Substantia nigra (tissue), 51 donors: ENCODE measurements at places on chromosomes 2 and 18.

- DNase-seq, result no peak
Measured at GRCh38 chr2:122736279-122736678, 980.8 kb downstream of the TSN start.

DNA sequence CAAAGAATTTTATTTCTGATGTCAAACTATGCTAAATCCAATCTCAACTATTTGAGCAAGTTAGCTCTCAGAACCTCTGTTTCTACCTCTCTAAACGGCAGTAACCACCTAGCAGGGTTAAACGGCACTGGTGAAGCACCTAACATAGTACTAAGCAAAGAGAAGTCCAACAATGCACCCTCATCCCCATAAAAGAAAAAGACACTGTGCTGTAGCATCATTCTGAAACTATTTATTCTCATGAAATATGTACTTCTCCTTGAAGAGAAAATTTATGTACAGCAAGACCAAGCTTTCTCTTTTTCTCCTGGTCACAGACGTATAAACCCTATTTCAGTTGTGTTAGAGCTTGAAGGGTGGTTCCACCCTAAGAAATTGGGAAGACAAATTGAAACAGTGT is 4.8 kb downstream of the MEX3C start:
- no peak for DNase-seq

GRCh38 chr2:71561441-71562267 is 108.3 kb downstream of the DYSF start:
- DNase-seq, result no peak

- DNase-seq, result no peak
Measured at GRCh38 chr2:21289989-21290388, 166.2 kb downstream of the TDRD15 start.

GRCh38 chr2:226115102-226115831 is 684.4 kb downstream of the IRS1 start:
- no peak for DNase-seq

GRCh38 chr18:42275138-42275535 is 320.1 kb downstream of the PIK3C3 start:
- no peak for DNase-seq

DNA sequence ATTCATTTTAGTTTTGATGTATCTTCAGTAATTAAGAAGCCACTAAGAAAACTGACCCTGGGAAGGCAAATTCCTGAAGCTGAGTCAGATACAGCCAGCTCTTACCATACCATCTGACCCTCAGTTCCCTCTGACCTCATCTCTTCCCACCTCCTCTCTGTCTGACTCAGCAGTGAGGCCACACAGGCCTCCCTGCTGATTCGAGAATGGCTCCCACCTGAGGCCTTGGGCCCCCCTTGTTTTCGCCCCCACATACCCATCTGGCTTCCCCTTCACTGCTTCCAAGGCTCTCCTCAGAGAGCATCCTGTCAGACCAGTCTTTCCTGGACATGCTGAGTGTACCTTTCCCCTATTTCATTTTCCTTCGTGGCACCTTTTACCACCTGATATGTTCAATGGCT is 71.0 kb upstream of the CYP1B1 start:
- no peak for DNase-seq
